ENCODE measurements at places on chromosomes 2 and 18.

DNA sequence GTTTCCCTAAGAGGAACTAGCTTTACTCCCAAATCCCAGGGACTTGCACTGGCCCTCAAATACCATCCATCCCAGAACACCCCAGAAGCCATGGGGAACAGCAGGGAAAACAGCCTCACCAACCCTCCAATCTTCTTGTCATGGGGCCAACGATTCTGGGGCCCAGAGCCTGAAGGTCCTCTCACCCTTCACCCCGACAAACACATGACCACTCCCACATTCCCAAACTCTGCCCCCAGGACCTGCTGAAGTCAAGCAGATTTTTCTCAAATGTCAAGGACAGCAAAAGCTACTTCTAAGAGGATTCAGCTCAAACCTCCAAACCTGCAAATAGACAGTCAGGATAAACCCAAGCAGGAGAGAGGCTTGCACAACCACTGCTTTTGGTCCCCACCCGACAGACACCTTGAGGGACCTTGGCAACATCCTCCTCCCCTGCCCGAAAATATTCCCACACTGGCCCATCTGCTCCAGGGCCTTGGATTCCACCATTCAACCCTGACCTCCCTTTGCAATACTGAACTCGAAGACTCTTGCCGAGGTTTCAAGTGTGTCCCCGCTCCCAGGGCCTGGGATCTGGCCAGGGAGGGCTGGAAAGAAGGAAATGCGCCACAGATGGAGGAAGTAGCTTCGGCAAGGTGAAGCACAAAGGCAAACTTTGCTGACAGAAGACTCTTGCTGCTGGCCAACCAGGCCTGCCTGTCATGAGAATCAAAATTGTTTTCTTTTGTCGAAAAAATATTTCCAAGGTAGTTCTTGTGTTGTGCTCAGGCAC lies 143.3 kb downstream of the ZFP36L2 start:
- no peak for DNase-seq

DNA sequence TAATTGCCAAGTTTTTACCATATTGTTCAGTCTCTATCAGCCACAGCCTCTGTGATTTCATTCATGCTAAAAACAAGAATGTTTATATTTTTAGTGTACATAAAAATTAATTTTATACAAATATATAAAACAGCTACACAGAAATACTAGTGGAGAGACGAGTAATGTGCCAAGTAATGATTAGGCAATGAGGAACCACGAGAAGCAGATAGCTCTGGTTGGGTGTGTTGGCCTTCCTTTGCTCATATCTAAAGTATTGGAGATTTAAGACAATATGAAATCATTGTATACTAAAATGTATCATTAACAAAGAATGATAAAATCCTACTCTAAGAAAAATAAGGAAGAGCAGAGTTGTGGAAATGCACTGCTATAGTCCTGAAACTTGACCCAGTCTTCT lies 326.7 kb downstream of the AGAP1 start:
- DNase-seq: no peak

- DNase-seq: peak; percentile 45
Observed at GRCh38 chr18:2847317-2848246, 776 bp downstream of the EMILIN2 start.

DNA sequence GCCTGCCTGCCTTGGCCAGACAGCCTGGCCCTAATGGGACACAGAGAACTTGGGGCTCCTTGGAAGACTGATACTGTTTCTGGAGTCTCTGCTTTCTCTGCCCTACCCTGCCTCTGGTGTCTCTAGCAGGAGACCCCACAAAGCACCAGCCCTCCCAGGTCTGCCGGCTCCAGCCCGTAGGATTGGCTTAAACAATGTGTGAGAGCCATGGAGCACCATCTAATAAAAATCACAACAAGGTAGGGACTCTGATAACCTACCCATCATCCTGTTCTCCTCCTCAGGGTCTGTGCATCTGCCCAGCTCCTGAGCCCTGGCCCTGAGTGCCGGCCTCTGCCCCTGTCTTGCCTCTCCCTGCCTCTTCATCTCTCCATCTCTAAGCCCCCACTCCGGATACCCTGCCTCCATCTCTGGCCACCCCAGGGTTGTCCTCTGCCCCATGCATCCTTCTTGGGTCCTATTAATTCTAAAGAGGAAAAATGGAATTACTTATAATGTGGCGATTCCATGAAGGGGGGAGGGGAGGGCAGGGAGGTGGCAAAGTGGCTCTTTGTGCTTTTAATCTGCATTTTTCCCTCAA lies 1.2 kb upstream of the ECEL1 start:
- no peak for DNase-seq

- no peak for DNase-seq
Observed at GRCh38 chr2:191699341-191699945, 21.5 kb downstream of the NABP1 start.

DNA sequence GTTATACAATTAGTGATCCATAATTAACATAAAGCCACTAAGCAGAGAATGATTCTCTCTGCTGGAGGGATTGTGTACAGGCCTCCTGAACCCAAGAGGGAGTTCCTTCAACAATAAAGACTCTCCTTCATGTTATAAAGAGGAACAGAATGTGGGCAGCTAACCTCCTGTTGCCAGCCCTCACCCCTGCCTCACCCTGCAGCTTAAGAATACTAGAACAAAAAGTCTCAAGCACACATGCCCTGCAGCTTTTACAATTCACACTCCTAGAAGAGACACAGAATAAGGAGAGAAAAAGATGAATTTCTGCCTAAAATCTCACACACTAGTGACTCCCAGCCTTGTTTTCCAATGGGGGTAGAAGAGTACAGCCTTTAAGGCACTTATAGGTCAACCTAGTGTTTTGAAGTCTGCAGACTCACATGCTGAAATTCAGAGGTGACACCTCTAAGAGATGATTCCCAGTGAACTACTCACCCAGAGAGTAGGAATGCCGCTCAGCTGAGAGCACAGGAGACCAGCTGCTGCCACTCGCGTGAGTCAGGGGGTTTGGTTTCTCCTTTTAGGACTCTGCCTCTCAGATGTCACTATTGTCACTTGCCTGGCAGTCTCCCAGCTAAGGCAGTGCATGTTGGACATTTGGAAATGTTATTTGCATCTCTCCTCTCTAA lies 32.5 kb upstream of the IL1RL1 start:
- no peak for DNase-seq

- no peak for DNase-seq
Observed at GRCh38 chr2:70834881-70835280, 735 bp downstream of the CD207 start.

DNA sequence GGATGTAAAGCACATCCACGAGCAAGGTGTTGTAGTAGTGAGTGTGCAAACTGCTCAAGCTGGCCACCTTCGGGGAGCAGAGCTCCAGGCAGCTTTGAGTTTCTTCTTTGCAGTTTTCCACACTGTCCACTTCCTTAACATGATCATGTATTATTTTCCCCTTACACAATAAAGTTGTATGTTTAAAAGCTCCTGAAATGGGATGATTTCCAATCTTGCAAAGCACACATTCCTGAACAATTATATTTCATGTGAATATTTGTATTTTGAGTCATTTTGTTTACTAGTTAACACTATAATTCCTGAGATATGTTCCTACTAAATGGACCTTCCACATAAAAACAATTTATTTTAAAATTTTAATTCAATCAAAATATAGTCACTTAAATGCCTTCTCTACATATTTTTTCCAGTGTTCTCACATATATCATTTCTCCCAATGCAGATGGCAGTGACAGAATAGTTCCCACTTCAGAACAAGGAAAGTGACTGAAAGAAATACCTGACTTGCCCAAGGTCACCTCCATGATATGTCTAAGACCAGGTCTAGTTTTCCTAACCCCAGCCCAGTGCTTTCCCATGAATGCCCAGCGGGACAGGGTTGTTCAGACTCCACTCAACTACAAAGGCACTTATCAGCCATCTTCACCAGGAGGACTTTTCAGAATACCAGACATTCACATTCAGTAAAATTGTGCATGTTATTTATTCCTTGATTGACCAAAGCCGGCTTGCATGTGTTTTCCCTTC lies 5.5 kb downstream of the CYB5A start:
- DNase-seq: no peak

GRCh38 chr2:37709111-37709510 lies 37.7 kb upstream of the CDC42EP3 start:
- DNase-seq: no peak

DNA sequence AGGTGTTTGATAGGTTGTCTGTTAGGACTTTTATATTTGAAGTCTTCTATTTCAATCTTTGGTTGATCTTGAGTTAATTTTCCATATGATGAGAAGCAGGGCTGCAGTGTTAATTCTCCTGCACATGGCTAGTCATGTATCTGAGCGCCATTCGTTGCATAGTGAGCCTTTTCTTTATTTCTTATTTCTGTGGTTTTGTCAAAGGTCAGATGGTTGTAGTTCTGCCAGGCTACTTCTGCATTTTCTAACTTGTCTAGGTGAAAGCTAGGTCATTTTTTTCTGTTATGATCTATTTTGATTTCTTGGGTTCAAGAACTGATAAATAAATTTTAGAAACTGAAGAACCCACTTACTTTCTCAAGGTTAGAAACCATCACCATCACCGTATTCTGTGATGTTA lies 56.7 kb downstream of the CCDC74A start:
- no peak for DNase-seq
